ENCODE measurements at places on chromosomes 2 and 18.
A peak's percentile ranks its signal among the peaks of the same experiment; 100 is the strongest.

- no peak for DNase-seq
Observed at GRCh38 chr2:3588084-3588483, 6.8 kb upstream of the COLEC11 start.

GRCh38 chr2:226798422-226799210, 1.0 kb downstream of the IRS1 start:
- DNase-seq = peak; percentile 31

DNA sequence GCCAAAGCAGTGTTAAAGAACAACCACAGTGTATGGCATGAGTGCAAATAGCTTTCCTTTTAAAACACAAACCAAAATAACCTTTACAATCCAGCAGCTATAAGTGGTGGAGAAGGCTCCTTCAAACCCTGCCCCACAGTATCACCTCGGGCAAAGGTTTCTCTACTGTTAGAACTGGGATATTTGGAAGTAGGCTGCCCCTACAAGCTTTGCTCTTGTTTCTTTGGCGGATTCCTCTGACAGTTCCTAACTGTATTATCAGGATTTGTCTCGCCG, 214.8 kb downstream of the ZNF521 start:
- DNase-seq = no peak

GRCh38 chr2:174573621-174574081, 24.0 kb downstream of the WIPF1 start:
- DNase-seq = peak; percentile 37

DNA sequence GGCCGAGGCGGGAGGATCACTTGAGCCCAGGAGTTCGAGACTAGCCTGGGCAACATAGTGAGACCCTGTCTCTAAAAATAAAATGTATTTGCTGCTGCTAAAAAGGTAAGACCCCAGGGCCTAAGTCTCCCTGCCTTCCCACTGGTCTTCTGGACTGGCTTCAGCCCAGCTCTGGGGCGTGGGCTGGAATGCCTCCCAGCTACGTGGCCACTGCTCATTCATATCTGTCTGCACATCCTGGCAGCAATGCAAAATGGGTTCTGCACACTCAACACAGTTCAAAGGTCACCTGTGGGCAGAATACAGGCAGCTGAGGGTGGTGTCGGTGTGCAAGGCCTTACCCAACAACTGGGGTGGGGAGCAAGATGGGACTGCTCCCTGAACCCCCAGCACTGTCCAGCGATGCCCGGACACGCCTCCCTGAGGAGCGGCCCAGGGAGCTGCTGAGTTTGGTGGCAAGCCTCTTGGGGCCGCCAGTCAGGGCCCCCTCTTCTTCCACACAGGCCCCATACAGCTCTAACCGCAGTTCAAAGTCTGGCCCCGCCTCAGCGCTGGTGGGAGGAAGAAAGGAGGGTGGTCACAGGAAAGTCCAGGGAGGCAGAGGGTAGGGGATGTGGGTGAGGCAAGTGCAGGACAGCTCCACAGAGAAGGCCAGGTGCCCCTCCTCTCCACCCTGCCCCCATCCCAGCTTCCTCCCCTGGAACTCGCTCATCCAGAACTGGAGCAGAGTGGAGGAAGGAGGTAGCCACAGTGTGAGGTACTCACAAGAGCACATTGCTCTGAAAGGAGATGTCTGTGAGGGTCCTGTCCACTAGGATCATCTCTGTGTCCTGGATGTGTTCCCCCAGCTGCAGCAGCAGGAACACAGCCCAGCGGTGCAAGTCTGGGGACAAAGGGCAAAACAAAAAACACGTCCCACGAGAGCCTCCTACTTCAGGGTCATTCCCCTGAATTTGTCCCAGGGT, 8.2 kb downstream of the WDR54 start:
- DNase-seq = no peak

- no peak for DNase-seq
Observed at GRCh38 chr2:31426096-31426495, 11.6 kb upstream of the XDH start.

GRCh38 chr18:48336332-48336731, 72.9 kb downstream of the ZBTB7C start:
- DNase-seq = no peak

DNA sequence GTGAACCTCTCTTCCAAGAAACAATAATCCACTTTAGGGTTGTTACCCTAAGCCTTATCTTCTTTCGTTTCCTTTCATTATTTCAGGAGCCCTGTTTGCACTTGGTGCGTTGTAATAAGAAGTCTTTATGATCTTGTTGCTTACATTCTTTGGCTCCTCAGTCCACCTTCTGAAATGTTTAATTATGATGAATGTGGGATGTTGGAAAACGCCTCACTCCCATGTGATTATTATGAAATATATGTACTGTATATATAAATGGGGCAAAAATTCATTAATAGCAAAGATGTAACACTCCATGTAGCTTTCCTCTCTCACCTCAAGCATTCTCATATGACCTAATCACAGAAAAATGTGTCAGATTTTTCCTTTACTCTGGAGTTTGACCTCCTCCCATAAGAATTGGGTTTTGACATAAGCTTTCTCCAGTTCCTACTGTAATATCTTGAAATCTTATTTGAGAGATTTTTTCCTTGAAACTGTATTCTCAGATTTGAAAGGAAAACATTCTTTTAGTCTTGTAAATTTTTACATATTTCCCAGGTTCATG, 397.2 kb upstream of the FANCL start:
- no peak for DNase-seq

- no peak for DNase-seq
Observed at GRCh38 chr18:65567372-65567771, 183.4 kb upstream of the CDH7 start.

DNA sequence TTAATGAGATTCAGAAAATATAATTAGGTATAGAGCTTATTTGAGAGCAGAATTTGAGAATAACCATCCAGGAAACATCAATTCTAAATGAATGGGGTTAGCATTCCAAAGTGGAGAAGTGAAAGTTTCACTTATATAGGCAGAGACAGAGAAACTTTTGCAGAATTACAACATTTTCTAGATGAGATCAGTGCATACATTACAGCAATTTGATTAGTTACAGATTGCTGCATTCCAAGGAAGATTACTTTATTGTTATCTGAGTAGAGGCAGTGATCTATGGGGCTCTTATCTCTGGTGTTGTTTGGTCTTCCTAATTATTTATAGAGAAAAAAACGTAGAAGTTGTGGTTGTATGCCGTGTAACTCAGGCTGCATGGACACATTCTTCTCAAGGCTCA, 373.8 kb upstream of the SYT4 start:
- DNase-seq = no peak

GRCh38 chr2:113972766-113973165, 82.9 kb downstream of the ACTR3 start:
- DNase-seq = no peak

DNA sequence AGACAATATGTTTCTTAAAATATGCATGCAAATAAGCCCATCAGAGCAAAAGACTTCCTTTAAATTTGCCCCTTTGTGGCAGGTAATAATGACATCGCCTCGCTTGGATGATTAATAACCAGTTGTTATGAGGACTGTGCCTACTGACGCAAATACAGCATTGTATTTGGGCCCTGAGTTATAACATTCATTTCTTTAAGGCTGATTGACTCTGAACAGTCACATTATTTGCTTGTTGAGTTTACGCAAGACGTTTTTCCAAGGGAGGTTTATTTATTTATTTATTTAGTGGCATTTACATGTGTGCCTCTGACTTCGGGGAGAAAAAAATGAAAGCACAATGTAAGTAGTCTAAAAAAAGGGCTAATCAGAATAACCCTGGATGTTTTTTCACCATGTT, 88.3 kb downstream of the SLC8A1 start:
- no peak for DNase-seq

- DNase-seq = no peak
Observed at GRCh38 chr2:28717339-28717758, 34.3 kb upstream of the PPP1CB start.

- no peak for DNase-seq
Observed at GRCh38 chr2:236083934-236084333, 84.3 kb downstream of the GBX2 start.

GRCh38 chr2:171522052-171522787, at the start of gene CYBRD1:
CYBRD1 (plus strand) TSS chr2:171522474; CDS start chr2:171522546, 72 bp downstream.
- DNase-seq = no peak

GRCh38 chr2:105872830-105873229, 128.1 kb downstream of the NCK2 start:
- no peak for DNase-seq

DNA sequence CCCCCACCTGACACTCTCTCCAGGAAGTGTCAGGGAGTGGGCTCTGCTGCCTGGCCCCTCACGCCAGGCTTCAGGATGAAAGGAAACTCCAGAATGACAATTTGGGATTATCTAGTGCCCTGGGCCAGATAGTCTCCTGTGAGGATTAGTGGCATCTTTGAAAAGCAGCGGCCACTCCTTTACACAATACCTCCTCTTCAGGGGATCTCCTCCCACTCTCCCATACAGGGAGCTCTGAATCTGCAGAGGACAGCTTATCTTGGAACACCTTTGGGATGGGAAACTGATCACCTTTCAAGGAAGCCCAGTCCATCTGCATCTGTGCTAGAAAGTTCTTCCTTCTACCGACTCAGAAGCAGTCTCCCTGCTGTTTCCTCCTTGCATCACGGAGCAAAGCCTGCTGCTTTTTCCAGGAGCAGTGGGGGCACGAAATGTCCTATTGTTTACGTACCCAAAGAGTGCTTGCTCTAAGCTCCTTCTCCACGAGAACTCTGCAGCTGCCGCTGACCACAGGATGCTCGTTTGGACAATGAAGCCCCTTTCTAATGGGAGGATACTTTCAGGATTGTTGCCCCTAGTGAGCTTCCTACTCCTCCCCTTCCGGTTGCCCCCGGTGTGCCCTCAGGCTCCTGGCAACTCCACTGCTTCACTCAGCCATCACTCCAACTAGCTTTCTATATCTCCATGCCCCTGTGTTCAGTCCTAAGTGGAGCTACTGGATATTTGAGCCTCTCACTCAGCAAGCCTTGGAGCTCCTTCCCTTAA, 31.5 kb downstream of the SIX3 start:
- no peak for DNase-seq

- no peak for DNase-seq
Observed at GRCh38 chr18:34741401-34741800, 31.3 kb downstream of the DTNA start.

- no peak for DNase-seq
Observed at GRCh38 chr2:219120082-219120481, 40.5 kb downstream of the NHEJ1 start.

GRCh38 chr2:26650713-26651469, 9.7 kb upstream of the CIB4 start:
- no peak for DNase-seq

GRCh38 chr2:85248773-85249509, 78.8 kb downstream of the TGOLN2 start:
- no peak for DNase-seq

- DNase-seq = no peak
Observed at GRCh38 chr2:98665677-98666076, 57.3 kb downstream of the UNC50 start.

GRCh38 chr2:134144081-134144596, 109.7 kb upstream of the MGAT5 start:
- no peak for DNase-seq

DNA sequence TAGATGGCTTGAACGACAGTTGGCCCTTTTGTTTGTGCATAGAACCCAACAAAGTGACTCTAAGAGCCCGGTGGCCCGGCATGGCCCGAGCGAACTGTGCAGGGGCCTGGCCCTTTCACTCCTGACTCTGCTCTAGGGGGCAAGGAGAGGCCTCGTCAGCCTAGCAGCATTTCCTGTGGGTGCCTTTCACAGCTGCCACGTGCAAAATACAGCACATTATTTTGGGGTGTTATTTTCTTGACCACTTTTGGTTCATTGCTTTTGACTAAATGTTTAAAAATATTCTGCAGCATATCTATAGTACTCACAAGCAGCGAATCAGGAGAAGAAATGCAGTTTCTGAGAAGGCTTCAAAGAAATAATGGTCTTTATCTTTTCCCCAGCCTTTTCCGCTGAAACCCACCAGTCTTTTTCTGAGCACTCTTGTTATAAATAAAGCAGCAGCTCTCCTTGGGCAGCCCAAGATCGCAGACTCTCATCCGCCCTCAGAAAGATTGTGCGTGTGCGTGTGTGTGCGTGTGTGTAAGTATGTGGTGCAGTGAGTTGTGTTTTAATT, 31.3 kb downstream of the DGKD start:
- no peak for DNase-seq

DNA sequence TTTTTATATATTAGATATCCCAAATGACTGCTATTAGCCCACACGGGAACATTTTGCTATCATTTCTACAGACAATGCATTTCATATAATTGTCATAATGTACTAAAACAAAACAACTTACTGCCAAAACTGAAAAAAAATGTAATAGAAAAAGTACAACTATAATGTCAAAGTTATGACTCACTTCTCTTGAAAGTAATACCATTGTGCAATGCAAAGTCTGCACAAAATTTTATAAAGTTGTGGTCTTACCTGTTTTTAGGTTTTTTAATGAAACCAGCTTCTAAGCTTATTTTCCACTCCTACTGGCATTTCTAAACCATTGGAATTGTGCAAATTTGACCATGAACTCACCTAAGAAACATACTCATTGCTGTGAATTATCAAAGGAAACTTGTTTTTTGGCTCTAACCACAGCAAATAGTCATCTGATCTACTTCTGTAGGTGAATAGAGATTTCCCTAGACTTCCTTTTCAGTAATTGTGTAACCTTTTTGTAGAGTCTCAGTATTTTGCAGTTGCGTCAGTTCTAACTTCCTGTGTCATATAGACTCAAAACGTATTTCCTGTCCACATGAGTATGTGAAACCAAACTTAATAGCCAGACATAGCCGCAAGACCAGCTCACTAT, 31.9 kb upstream of the TFPI start:
- DNase-seq = no peak

DNA sequence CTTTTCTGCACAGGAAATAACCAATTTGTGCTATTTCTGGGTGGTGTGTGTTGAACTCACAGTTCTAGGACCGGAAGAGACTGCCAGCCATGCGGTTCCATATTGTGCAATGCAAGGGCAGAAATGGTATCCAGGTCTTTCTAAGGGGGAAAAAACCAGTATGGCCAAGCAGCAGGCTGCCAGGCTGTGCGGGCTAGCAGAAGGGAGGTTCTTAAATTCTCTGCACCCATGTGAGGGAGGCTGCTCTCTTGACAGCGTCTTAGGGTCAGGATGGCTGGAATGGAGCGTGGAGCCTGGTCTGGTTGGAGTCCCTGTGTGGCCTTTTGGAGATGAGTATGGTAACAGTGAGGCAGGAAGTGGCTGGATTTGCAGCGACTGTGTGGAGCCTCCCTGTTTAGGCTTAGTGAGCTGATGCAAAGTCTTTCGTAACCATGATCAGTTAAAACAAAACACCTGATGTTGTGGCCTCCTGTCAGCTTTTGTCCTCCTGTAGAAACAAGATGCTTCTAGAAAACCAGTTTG, 52.6 kb downstream of the NCK2 start:
- peak; percentile 25 for DNase-seq

- DNase-seq = peak; percentile 60
Observed at GRCh38 chr2:197498937-197499593, 575 bp downstream of the HSPD1 start.
